Anterior cingulate cortex (tissue), 58 donors: ENCODE measurements at places on chromosomes 1 and 21.

GRCh38 chr1:28370239-28371009 is 884 bp downstream of the PHACTR4 start:
- DNase-seq, result no peak

DNA sequence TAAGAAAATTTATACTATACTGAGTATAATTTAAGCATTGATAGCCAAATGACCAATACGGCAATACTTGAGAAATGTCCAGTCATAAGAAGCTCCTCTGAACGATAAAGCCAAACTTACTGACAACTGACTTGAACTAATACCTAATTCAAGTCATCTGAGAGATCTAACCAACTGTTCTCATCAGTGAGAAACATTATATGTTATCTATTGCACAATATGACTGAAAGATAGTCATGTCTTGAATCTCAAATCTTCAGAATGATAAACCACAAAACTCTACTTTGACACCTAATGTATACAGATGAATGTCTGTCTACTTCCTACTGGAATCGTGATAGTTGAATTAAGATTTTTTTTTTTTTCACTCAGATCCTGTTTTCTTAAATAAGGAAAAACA is 39.0 kb downstream of the APP start:
- no peak for DNase-seq

GRCh38 chr1:156823210-156823790 is 6.7 kb upstream of the SH2D2A start:
- no peak for DNase-seq

- no peak for DNase-seq
These were observed 162.9 kb upstream of the HP1BP3 start for GRCh38 chr1:20949871-20950590.
